H4 (cell line): ENCODE measurements at places on chromosomes 16 and 17. TPM values are rescaled to one million over a fixed set of nuclear protein-coding genes. Genes with fewer than 3 reads are reported as not detected.

- DNase-seq: no peak
Observed at GRCh38 chr17:35742896-35743477, 10.1 kb downstream of the GAS2L2 start.

DNA sequence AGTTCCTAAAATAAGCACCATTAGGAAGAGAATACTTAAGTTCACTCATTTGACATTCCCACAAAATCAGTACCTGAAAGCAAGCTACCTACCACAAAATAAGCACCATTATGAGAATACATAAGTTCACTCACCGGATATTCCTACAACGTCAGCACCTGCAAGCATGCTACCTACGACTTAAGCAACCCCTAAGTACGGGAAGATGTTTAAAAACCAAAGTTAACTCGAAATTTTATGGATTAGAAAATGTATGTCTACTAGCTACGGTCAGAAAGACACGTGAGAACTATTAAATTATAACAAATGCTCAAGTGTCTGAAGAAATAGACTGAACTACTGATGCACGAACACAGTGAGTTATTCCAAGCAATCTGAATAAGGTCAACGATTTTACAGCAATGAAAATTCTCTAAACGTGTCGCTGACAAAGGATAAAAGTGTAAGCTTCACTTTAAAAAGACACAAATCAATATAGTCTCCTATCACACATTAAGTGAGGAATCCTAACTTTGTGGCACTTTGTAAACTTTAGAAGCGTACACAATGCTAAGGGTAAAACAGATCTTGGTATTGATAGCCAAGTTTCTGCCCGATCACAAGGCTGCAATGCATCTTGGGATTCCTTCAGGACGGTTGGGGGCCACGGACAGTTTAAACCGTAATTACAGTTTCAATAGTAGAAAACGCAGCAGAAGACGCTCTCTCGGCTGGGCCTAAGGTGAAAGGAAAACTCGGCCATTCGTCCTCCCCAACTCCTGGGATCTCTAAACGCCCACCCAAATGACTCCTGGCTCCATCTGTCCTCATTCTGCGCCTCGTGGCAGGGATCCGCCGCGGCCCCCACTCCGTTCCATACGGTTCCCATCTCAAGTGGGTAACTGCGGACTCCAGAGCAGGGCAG lies 1.3 kb downstream of the GSPT1 start:
- no peak for DNase-seq

Gene CCL17
- total RNA-seq: not detected in 2 replicates

Gene GP2
- not detected in 2 replicates for total RNA-seq
